ENCODE measurements at places on chromosomes 2 and 18. TPM values are rescaled to one million over a fixed set of nuclear protein-coding genes. Genes with fewer than 3 reads are reported as not detected.

DNA sequence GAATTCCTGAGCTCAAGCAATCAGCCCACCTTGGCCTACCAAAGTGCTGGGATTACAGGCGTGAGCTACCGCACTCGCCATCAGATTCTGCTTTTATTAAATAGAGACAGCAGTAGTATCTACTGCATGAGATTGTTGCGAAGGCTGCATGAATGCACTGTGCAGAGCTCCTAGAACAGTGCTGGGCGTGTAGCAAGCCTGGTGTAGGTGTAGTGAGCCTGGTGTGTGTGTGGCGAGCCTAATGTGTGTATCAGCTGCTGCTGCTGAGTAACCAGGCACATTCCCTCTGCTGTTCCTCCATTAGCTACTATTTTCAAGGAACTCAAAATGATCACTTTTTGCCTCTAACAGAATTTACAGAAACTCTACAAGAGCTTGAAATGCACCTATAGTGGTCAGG lies 57.6 kb downstream of the PTPRM start:
- DNase-seq: no peak

- DNase-seq: no peak
These were observed 1727.3 kb downstream of the SUCLG1 start for GRCh38 chr2:82731824-82732223.

- DNase-seq: no peak
These were observed 130.7 kb upstream of the RNF152 start for GRCh38 chr18:62023536-62023935.

Gene NRBP1
- 125 TPM for total RNA-seq

- DNase-seq: no peak
These were observed 22.4 kb upstream of the UGP2 start for GRCh38 chr2:63819256-63819655.
